Lower lobe of right lung (tissue), 2 donors: ENCODE measurements at places on chromosomes 7 and 10. TPM values are rescaled to one million over a fixed set of nuclear protein-coding genes. Genes with fewer than 3 reads are reported as not detected.

DNA sequence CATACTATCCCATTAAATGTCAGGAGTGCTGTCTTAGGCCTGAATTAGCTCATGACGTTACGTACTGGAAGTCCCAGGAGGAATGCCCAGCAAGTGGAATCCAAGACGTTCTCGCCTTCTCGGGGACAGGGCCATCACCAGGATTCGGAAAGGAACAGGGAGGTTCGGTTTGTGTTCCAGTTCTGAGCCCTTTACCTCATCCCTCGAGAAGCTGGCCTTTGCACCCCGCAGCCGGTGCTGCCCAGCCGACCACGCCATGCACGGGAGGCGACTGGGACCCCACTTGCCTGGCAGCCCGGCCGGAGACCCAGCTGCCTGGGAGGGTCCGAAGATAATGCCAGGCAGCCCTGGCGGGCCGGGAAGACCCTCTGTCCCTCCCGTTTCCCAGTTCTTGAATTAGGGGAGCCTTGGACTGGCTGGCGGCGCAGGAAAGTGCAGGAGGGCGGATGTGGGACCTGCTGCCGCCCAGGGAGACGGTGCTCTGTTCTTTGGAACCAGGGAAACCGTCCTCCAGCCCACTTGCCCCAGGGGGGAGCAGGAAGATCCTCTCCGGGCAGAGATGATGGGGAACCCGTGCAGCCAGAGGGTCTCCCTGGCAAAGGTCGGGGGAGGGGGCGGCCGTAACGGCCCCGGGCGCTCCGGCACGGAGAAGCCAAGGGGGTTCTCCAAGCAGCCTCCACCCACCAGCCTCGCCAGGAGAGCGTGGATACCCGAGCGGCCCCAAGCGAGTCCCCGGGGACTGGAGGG lies 671 bp upstream of the CHST3 start:
- no peaks in the 10 kb centered on the region for H3K36me3 ChIP-seq
- H3K27me3 ChIP-seq = peaks cover 12% of the 10 kb centered on the region
- peaks cover 30% of the 10 kb centered on the region for H3K4me1 ChIP-seq
- no peak for DNase-seq

DNA sequence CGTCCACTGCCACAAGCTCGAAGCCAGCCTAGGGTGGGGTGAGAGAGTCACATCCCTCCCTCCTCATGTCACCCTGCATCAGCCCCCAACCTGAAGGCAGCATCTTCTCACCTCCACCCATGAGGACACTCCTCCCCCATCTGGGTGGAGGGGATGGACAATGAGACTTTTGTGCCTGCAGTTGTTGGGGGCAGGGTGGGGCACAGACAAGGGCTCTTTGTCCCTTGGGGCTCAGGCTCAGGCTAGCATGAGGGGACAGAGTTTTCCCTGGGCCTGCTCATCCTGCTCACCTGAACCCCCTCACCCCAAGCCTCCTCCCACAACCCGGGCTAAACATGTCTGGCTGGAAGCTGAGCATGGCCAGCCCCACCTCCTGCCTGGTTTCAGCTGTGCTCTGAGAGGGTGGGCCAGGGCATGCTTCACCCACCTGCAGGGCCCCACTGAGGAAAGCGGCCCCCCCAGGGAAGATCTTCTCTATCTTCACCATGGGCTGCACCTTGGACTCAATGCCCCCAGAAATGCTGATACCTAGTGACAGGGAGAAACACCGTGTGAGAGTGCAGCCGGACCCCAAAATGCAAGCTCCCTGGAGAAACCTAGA lies 9.3 kb downstream of the LZTS2 start:
- peaks cover 34% of the 10 kb centered on the region for H3K36me3 ChIP-seq
- H3K4me3 ChIP-seq = no peak overlapping the region
- DNase-seq = no peak
- peaks cover 41% of the 10 kb centered on the region for H3K4me1 ChIP-seq
- H3K27ac ChIP-seq = peak overlapping the region; percentile 24

The NPSR1 gene
- total RNA-seq = not detected

DNA sequence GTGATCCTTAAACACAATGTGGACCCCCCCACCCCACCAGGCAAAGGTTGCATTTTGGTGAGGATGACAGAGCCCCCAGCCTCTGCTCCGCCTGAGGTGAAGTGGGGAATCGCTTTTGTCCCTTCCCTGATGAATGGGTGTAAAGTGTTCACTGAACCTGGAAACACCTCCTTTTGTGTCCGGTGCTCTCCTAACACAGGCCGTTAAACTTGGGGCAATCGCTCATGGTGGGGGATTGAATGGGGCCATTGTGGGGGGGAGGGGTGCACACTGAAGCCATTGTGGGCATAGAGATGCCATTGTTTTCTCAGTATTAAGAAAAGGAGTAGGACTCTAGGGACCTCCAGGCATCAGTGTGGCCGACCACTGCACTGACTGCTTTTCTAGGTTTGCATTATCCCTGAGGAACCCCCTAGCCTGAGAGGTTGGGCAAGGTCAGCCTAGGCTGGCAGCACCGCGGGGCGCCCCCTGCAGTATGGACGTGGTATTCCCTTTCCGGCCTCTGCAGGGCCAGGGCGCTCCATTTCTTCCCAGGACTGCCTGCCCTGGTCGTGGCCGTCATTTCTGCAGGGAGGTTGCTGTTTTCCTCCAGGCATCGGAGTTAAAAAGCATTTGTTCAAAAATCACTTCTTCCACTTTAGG lies 158.3 kb downstream of the TCF7L2 start:
- no peak overlapping the region for H3K4me3 ChIP-seq
- H3K27me3 ChIP-seq = no peaks in the 10 kb centered on the region
- H3K4me1 ChIP-seq = peaks cover 42% of the 10 kb centered on the region
- peak; percentile 60 for DNase-seq
- H3K27ac ChIP-seq = no peak overlapping the region
- no peaks in the 10 kb centered on the region for H3K36me3 ChIP-seq

The CHST3 gene
- 12.0 TPM for total RNA-seq

The FFAR4 gene
- 13.7 TPM for total RNA-seq

GRCh38 chr7:29199776-29200175 lies 5.2 kb downstream of the CHN2 start:
- peaks cover 9% of the 10 kb centered on the region for H3K4me1 ChIP-seq
- no peaks in the 10 kb centered on the region for H3K36me3 ChIP-seq
- DNase-seq = no peak
- no peak overlapping the region for H3K27ac ChIP-seq
- H3K4me3 ChIP-seq = no peak overlapping the region

- no peaks in the 10 kb centered on the region for H3K27me3 ChIP-seq
- no peak overlapping the region for H3K27ac ChIP-seq
- no peak overlapping the region for H3K4me3 ChIP-seq
Measured at GRCh38 chr10:17662193-17663138, 18.5 kb downstream of the STAM start.

The PRPS1L1 gene
- total RNA-seq = not detected

DNA sequence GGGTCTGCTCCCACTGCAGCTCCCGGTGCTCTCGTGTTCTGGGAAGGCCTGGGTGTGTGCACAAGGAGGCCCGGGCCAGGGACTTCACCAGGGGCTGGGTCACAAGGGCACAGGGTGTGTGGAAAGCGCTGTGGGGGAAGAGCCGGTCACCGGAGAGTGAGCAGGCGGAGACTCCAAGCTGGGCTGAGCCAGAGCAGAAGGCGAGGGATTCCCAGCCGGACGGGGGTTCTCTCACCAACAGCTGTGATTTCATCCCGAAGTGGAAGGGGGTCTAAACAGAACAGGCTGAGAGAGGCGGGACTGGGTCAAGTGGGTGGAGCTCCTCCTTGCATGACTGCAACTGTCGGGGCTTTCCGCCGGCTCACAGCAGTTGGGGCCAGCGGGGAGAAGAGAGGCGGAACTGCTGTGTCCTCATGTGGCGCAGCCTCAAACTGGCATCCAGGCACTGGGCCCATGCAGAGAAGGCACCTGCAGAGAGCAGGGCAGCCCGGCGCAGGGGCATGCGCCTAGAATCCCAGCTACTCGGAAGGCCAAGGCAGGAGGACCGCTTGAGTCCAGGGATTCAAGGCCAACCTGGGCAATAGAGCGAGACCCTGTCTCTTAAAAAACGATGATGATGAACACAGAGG lies 7.6 kb upstream of the ORAI2 start:
- peaks cover 42% of the 10 kb centered on the region for H3K36me3 ChIP-seq
- no peaks in the 10 kb centered on the region for H3K27me3 ChIP-seq
- peak overlapping the region; percentile 21 for H3K4me3 ChIP-seq
- peak overlapping the region; percentile 87 for H3K27ac ChIP-seq

DNA sequence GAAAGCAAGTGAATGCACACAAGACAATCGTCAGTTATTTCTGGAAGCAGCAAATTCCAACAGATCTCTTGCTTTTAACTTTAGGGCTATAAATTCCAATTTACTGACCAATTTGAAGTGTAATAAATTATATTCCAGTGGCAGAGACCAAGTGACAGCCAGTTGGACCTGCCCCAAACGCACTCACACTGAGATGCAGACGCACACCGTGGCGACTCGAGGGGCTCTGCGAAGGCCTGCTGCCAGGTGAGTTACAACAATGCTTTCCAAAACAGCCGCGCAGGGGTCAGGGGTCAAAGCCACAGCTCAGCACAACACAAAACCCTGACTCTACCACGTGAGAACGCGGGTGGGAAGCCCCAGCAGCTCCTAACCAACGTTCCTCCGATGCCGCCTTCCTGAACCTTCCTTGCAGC lies 97.4 kb downstream of the ZRANB1 start:
- no peaks in the 10 kb centered on the region for H3K27me3 ChIP-seq
- peak; percentile 43 for DNase-seq
- H3K36me3 ChIP-seq = peaks cover 5% of the 10 kb centered on the region
- H3K27ac ChIP-seq = peak overlapping the region; percentile 42
- H3K4me1 ChIP-seq = peaks cover 63% of the 10 kb centered on the region

DNA sequence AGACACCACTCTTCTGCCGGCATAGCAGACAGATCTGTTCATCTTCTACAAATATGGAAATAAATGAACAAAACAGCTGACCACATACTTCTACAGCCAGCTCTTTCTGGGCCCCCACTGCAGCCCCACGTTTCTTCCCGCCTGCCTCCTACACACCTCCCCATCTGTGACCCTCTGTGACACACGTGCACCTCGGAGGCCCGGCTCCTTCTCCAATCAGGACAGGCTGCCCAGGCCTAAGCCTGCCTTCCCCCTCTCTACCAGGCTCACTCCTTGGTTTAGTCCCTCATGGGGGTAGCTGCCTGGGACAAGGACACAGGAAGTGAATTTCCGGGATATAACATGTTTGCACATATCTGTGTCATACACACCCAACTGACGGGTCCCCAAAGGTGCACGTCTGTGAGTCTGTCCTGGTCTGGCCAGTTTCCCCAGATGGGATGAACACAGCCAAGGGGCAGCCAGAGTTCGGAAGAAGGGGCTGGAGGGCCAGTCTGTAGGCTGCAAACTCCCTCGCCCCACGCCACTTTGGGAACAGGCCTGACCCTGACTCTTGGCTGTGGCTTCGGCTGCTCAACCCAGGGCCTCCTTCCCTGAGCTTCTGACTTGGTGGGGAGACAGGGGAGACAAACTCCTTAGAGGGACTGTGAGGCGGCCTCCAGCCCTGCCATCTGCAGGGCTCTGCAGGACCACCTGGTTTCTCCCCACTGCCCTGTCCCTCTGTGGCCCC lies 30.3 kb downstream of the PITRM1 start:
- H3K36me3 ChIP-seq = peaks cover 100% of the 10 kb centered on the region
- no peaks in the 10 kb centered on the region for H3K27me3 ChIP-seq
- DNase-seq = no peak
- no peak overlapping the region for H3K4me3 ChIP-seq
- H3K4me1 ChIP-seq = no peaks in the 10 kb centered on the region

- no peaks in the 10 kb centered on the region for H3K27me3 ChIP-seq
- peaks cover 25% of the 10 kb centered on the region for H3K36me3 ChIP-seq
- DNase-seq = peak; percentile 95
- H3K4me3 ChIP-seq = peak within 1 kb of the TSS; percentile 83
- H3K4me1 ChIP-seq = peaks cover 11% of the 10 kb centered on the region
- no peak within 1 kb of the TSS for H3K27ac ChIP-seq
Measured at GRCh38 chr7:101153969-101154692, at the start of gene AP1S1. TSS of gene AP1S1 (plus strand) at chr7:101154476. CDS start at chr7:101154515, 39 bp downstream.

The FANK1 gene
- 11.5 TPM for total RNA-seq

DNA sequence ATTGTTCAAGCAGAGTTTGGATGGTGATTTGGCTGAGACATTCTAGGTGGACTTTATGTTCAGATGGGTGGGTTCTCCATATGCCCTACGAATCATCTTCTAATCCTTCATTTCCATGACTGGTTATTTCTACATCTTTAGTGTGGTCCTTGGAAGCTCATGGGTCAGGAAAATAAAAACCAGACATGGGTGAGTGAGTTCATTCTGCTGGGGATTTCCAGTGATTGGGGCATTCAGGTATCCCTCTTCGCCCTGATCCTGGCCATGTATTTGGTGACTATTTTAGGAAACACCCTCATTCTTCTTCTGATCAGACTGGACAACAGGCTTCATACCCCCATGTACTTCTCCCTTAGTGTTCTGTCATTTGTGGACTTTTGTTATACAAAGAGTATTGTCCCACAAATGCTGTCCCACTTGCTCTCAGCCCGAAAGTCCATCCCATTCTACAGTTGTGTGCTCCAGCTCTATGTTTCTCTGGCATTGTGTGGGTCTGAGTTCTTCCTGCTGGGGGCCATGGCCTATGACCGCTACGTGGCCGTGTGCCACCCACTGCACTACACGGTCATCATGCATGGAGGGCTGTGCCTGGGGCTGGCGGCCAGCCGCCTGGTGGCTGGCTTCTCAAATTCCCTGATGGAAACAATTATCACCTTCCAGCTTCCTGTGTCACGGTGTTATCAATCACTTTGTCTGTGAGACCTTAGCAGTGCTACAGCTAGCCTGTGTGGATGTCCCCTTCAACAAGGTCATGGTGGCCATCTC lies 19.2 kb upstream of the OR6B1 start:
- no peak overlapping the region for H3K27ac ChIP-seq
- no peaks in the 10 kb centered on the region for H3K36me3 ChIP-seq
- DNase-seq = no peak
- no peak overlapping the region for H3K4me3 ChIP-seq
- no peaks in the 10 kb centered on the region for H3K27me3 ChIP-seq

The AKR1D1 gene
- total RNA-seq = not detected
